Stimulated activated CD4-positive, alpha-beta T cell treated with anti-CD3 and anti-CD28 coated beads, Interleukin-4, amount 100 ng/mL, for 1 hour (primary cell): ENCODE measurements at places on chromosomes 6 and 20.

GRCh38 chr20:15759594-15759993 lies 813.7 kb downstream of the KIF16B start:
- DNase-seq = no peak

DNA sequence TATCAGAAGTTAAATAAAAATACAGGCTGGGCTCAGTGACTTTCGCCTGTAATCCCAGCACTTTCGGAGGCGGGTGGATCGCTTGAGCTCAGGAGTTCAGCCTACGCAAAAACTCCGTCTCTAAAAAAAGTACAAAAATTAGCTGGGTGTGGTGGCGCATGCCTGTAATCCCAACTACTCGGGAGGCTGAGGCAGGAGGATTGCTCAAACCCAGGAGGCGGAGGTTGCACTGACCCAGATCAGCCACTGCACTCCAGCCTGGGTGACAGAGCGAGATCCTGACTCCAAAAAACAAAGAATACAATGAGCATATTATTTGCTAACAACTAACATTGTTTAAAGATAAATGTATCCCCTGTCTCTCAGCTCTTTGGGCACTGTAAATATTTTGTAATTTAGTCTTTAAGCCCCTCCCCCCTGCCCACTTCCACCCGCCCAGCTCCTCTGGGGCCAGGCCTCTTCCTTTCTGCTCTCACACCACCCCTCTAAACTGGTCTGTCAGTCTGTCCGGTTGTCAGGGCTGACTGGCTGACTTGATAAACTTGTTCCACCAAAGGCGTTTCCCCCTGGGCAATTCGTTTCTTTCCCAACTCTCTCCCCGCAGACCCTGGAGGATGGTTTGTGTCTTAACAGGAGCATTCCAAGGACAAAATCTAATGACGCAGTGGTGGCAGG lies 62.4 kb upstream of the QKI start:
- no peak for DNase-seq

- no peak for DNase-seq
These were observed 671.8 kb upstream of the MARCKS start for GRCh38 chr6:113185299-113185698.

- DNase-seq = no peak
These were observed 11.8 kb upstream of the TCF21 start for GRCh38 chr6:133877116-133877515.

DNA sequence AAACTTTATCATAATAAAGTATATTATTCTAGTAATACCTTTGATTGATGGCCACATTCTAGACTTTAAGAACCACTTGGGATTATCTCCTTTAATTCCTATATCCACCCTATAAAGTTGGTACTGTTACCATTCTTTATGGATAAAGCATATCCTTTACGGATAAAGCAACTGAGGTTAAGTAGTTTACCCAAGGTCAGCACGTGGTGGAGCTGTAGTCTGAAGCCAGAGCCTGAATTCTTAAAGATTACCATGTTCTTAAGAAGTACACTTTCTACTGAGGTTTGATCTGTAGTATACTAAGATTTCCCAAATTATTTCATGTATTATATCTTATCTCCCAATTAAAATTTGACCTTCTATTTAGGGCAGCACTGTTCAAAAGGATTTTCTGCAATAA lies 3.0 kb upstream of the NCOA7 start:
- no peak for DNase-seq
